ENCODE measurements at places on chromosomes 11 and 22.
A peak's percentile ranks its signal among the peaks of the same experiment; 100 is the strongest.

DNA sequence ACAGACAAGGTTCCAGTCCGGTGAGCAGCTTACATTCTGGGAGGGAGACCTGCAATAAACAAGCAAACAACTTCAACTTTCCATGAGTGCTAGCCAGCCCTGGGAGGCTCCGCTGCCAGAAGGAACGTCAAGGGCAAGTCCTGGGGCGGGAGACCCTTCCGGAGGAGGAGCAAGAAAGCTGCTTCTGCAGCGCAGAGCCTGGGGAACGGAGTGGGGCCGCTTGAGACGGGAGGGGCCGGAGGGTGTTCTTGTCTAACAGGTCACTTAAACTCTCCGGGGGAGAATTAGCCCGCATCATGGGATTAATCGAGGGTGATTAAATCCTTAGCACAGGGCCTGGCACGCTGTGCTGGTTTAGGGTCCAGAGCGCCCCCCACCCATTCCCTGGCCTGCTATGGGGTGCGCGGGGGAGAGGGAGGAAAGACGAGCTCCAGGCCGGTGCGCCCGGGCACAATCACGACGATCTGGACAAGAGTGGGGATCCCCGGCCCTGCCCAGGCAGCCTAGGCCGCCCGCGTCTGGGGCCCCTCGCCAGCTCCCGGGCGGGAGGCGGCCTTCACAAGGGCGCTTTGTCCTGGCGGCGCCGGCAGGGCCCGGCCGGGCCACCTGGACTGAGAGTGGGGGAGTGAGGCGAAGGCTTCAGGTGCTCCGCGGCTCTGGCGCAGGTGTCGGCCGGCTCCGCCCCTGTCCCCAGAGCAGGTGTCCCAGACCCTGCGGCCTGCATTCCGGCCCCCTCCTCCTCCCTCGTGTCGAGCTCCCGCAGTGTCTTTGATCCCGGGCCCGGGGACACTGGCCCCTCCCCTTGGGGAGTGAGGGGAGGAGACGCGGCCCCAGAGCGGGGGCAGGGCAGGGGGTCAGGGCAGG is 663 bp upstream of the LARGE2 start:
- no peak for DNase-seq

DNA sequence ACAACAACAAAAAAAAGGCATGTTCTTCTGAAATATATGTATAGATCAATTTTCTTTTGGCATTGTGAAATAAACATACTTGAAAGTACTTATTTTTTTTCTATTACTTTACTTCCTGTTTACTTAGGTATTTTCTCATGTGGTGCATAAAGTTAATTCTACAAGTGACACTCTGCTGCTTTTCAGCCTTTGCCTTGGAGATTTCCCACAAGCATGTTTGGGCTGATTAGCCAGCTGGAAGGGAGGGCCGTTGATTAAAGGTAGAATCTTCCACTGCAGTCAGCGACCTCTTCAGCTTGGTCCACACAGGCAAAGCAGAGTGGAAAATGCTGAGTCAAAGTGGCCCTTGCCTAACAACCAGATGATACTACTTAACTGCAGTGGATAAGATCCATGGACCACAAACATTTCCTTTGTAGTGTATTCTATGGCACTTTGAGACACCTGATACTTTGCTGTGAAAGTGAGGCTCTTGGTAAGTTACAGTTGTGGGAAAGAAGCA is 176.0 kb downstream of the ARHGAP42 start:
- no peak for DNase-seq

GRCh38 chr22:49962012-49962750 is 1.6 kb downstream of the PIM3 start:
- DNase-seq, result peak; percentile 82

- DNase-seq, result no peak
Observed at GRCh38 chr11:3942956-3943497, 87.6 kb downstream of the STIM1 start.

DNA sequence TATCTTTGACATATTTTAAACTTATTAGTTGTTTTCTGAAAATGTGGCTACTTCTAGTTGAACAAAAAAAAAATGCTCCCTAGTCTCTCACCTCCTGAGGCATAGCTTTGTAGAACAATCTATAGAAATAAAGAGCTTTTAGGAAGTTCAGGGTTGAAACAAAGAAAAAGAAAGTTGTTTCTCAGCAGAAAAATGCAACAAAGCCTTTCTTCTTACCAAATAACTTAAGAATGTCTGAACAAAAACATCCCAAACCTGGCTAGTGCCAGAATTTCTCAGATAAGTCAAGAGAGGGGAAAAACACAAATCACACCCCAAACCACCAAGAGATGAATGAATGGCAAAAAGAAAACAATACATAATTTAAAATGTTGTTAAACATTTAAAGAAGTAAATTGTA is 114.1 kb downstream of the MAML2 start:
- DNase-seq, result no peak

DNA sequence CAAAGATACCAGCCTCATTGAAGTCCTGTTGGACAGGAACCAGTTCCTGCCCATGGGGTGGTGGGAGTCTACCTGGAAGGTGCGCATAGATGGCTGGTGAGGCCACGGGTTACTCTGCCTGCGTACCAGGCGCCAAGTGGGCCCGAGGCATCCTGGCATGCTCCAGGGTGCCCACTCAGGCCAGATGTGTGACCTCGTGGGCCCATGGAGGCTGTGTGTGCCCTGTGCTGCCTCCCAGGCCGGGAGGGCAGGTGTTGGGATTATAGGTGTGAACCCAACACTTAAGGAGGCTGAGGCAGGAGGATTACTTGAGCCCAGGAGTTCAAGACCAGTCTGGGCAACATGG is 23.1 kb downstream of the TANGO2 start:
- no peak for DNase-seq
